Activated naive CD4-positive, alpha-beta T cell (primary cell): ENCODE measurements at places on chromosomes 1 and 21.

- DNase-seq = no peak
Measured at GRCh38 chr1:233672732-233673131, 58.8 kb downstream of the KCNK1 start.

DNA sequence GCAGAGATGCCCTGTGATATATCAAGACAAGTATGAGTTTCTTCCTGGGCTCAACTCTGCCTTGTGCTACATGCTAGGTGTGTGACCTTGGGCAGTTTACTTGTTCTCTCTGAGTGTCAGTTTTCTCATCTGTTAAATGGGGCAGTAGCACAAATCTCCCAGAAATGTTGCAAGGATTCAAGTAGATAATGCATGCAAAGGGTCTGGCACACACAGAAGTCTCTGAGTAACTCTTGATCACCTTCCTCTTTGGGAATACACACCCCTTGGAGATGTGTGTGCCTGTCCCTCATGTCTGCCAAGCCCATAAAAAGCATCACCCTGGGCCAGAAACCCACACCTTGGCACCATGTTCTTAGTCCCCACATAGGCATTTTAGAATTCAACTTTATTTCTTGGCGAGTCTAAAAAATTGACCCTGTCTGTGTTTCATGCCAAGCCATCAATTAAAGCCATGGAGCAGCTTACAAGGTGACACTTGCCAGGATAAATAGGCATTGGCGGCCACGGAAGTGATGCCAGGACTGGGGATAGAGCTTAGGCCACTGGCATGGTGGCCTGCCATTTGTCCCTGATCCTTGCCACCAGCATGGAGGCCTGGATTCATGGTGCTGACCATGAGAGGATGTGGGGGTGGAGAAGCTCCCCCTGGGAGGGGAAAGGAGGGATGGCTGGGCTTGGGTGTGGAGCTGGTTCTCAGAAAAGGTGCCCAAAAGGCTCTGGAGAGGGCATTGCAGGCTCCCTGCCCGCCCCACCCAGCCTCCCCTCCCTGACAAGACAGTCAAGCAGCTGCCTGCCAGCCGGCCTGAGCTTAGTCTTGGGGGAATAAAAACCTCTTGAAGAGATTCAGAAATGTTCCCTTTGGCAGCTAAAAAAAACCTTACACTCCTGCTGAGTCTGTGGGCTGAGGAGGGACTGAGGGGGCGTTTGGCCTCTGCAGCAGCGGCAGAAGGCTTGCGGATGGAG, 118.0 kb upstream of the IPO9 start:
- no peak for DNase-seq

DNA sequence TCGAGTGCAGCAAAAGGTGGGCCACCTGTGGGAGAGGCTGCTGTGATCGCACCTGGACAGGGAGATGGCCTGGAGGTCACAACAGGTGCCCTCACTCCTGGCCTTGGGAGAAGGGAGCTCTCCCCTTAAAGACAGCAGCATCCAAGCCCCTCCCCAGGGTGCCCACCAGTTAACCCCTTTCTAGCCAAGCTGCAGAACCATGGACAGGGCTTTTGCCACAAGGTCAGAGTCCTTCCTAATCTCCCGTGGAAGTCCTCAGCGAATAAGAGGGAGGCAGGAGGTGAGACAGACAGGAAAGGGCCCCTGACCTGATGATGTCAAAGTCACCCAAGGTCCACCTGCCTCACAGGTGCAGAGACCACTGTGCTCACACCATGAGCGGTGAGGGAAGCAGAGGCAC, 1.7 kb downstream of the CNTN2 start:
- DNase-seq = no peak

DNA sequence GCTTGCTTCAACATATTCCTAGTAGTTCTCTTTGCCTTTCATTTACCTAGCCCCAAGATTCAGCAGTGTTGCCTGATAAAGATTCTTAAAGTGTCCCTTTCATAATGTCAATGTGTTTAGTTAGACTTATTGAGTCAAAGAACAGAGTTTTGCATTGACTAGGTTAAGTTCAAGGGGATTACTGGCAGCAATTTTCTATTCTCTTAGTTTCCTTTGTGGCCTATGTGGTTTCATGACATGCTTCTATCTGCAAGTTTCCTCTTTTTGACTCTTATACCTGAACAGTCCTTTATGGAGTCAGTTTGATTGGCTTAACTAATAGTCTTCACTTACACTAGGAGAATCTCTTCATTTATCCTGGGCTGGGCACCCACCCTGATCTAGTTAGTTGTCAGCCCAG, 151.3 kb downstream of the ADGRL4 start:
- no peak for DNase-seq

GRCh38 chr1:178689769-178690168, 35.3 kb upstream of the RALGPS2 start:
- DNase-seq = no peak

DNA sequence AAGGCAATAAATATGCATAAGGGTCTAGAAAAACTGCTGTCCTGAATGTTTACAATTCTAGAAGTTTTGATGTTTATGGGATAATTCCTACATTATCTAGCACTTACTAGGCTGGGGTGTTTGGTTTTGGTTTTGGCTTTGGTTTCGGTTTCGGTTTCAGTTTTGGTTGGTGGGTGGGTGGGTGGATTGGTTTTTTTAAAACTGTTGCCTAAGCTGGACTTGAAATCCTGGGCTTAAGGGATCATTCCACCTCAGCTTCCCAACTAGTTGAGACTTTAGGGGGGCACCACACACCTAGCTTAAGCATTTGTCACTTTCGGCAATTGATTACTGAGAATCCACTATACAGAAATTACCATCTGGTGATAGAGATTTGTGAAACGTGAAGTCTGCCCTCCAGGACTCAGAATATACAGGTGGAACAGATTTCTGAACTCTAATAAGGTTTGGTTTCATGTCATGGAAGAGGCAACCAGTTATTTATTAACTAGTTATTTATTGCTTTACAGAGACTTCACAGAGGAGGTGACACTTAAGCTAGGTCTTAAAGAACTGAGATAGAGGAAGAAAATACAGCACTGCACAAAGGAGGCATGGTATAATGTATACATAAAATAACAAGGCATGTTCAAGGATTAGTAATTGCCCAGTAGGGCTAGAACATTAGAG, 69.6 kb downstream of the PIK3R3 start:
- no peak for DNase-seq

GRCh38 chr1:32801096-32801715, 16.0 kb downstream of the YARS1 start:
- no peak for DNase-seq

- DNase-seq = no peak
Measured at GRCh38 chr21:36916718-36917117, 49.8 kb downstream of the HLCS start.

DNA sequence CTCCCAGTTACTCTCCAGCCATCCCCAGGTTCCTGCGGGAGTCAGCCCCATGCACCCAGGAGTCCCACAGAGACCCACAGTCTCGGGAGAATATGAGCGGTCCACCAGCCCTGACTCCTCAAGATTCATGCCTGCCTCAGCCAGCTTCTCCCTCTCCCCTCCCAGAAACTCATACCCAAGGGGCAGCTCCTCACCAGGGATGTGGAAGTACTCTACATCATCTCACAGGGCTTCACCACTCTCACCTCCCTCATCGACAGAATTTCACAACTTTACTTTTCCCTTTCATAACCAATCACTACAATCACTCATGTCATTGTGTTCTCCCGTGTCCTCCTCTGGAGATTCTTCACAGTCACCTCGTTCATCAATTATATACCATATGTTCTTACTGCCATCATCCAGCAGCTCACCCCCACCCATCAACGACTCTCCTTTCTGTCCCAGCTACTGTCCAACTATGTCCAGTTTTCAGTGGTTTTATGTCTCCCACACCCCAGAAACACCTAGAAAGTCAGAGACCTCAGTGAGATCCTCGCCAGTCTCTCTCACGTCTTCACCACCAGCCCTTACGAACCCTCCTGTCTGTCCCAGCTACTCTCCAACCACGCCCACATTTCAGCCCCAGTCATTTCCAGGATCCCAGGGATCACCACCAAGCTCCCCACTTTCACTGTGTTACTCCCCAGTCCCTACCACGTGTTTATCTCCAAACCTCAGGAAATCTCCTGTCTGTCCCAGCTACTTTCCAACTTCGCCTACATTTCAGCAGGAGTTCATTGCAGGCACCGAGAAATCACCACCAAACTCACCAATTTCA, 1530.1 kb upstream of the TPTE start:
- no peak for DNase-seq

DNA sequence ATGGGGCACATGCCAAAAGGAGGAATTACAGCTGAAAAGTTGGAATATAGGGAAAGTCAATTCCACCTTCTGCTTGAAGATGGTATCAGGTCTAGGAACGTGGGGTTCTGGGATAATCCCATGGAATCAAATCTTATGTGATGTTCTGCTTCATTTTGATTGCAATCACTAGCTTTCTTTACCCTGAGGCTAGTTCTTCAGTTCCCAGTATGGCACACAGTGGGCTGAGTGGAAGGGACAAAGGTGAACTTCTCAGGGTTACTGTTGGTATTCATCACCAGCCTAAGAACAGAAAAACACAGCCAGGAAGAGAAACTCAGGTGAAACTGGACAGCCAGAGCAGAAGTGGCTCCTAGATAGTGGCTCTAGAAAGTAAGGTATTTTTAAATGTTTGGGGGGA, 117.8 kb downstream of the TNFSF18 start:
- DNase-seq = no peak

DNA sequence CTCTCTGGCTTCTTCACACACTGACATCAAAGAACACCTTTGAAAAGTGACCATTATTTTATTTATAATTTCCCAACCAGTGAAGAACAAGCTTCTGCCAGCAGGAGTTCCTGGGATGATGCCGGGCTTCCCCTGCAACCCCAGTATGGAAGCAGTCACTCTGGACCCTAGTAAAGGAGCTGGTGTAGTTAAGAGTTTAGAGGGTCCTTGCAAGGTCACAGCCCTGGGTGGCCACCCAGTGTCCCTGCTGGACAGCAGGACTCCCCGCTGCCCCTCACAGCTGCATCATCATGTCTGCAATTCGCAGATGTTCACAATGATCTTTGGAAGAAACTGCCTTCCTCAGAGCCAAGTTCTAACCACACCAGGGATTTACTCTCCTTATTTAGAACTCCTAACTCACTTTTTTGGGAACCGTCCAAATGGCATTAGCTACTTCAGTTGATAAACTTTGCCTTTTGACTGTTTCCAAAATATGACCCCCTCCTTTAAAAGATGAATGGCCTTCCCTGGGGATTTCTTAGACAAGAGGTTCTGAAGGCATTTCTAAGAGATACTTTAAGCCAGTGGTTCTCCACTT, 90.6 kb downstream of the HIVEP3 start:
- DNase-seq = no peak

DNA sequence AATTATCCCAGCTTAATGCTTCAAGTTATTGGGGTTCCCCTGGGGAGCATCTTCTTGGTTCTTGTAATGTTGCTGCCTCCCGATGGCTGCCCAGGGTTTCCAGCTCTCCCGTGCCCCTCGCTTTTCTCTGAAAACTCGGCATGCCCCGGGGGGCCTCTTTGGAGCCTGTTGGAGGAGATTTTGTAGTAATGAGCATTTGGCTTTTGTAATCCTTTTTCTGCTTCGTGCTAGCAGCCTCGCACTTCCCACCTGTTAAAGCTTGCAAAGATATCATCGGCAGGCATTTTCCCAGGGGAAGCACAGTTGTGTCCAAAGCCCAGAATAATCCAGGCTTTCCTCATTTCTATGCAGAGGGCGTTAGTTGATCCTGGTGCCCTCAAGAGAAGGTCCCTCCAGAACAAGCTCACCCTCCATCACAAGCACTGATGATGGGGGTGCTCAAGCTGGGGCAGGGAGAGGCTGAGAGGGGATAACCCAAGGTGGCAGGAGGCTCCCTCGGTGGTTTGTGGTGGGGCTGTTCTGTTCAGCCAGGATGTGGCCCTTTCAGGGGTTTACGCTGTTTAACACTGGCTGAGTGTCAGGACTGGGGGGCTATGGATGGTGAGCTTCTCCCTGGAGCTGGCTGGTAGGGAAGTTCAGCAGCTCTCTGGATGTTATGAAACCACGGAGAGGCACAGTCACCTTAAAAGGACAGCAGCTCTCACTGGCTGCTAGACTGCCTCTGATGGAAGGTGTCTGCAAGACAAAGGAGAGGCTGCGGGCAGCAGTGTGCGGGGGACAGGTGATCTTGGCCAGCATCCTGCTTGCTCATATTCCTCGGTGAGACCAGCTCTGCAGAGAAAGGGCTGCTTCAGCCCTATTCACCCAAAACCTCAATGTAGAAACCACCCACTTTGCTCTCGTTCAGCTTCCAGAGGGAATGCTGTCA, 477.1 kb upstream of the VAMP3 start:
- no peak for DNase-seq

DNA sequence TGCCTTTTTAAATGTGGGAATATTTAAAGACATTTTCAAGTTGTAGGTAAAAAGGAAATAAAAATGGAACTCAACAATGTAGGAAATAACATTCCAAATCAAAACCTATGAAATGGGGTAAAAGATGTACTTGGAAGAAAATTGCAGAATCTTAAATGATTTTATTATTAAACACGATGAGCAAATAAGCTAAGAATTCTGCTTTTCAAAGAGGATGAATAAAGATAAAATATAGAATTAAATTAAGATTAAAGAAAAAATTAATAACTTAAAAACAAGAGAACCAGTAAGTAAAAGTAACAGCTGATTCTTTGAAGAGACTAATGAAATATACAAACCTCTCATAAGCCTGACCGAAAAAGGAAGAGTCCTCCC, 74.0 kb downstream of the NPHP4 start:
- DNase-seq = no peak

GRCh38 chr1:23784846-23785245, 6.1 kb upstream of the LYPLA2 start:
- DNase-seq = no peak

GRCh38 chr1:71823708-71824305, 458.5 kb downstream of the NEGR1 start:
- DNase-seq = no peak

DNA sequence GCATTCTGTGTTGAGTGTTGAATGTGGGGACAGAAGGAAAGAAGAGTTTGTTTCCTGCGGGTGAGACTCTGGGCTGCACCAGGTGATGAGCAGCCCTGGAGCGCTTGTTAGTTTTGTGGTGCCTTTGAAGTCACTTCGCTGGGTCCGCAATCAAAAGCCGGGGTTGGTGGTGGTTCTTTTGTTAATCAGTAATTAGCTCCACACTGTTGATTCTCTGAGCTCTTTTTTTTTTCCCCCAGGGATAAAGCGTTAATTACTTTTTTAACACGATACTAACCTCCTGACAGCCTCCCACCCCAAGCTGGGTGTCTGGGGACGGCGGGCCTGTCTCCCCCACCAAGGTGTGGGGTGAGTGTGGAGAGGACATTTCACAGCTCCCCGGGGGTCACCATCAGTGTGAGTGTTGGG, 56.6 kb downstream of the AGPAT3 start:
- no peak for DNase-seq

DNA sequence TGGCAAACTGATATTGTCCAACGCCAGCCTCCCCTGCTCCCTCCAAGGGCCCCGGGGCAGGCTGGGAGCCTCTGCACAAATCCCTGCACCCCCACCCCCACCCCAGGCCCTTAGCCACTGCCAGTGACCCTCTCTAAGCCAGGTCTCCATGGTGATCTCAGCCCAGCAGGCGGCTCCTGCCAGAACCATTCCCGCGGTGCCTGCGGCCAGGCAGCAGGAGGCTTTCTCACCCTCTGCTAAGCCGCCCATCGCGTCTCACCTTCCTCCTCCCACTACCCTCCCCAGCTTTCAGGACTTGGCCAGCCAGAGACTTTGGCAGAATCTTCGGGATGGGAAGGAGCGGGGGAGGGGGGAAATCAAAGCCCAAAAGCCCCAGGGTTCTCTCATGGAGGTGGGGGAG, 46.8 kb upstream of the WASF2 start:
- no peak for DNase-seq
